Stimulated activated CD8-positive, alpha-beta memory T cell treated with anti-CD3 and anti-CD28 coated beads, Interleukin-7, amount 100 ng/mL, for 1 hour (primary cell): ENCODE measurements at places on chromosomes 4 and X.

DNA sequence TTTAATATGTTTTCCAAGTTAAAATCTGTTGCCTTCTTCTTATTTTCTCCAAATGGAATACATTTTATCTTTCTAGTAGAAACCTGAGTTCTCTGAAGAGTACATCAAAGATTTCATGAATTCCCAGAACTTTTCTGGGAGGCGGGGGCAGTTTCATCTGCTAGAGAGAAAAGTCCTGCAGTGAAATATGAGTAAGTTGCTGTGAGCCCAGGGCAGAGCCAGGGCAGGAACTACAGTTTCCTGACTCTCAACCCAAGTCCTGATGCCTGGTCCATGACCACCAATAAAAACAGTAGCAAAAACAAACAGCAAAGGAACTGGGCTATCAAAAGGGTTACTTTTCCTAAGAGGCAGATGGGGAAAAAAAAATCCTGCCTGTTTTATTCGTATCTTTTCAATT is 239.4 kb upstream of the CTSO start:
- DNase-seq = no peak

- no peak for DNase-seq
These were observed 1.7 kb upstream of the PCDH10 start for GRCh38 chr4:133147286-133147821.

- no peak for DNase-seq
These were observed 223.1 kb upstream of the DMD start for GRCh38 chrX:33434256-33435092.

GRCh38 chr4:186008057-186008456 is 60.9 kb upstream of the TLR3 start:
- no peak for DNase-seq

DNA sequence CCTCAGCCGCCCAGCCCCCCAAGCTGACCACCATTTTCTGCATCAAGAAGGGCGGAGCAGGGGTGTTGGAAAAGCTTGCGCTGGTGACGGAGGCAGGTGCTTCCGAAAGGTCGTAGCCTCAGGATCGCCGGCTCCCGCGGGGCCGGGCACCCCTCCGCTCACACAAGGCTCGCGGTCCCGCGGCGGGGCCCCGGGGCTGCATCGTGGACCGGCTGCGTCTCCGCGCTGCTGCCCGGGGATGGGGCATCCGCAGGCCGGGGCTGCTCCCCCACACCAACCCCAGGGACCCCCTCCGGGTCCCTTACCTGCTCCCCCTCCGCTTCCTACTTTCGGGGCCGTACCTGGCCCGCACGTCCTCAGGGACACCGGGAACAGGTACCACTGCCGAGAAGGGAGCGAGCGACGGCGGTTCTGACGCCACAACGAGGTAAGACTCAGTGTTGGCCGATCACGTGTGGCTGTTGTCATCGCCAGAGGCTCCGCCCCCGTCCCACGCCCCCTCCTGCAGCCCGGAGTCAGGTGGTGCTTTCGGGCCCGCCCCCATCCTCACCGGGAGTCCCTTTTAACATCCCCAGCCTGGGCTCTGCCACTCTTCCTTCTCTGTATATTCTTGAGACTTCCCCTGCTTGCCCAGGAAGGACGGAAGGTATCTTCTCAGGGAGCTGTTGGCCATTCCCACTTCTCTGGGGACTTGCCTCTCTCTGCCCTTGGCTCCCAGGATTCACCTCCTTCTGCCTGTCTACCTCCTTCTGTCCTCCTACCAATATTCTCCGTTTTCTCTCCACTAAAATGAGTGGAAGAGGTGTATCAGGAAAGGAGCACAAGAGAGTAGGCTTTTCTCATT is at the start of gene BEX2:
Gene BEX2, minus strand, starts transcription at position 436 of the 844 bp plus-strand sequence. CDS start 1,014 bp downstream, outside the sequence.
- DNase-seq = peak; percentile 68

DNA sequence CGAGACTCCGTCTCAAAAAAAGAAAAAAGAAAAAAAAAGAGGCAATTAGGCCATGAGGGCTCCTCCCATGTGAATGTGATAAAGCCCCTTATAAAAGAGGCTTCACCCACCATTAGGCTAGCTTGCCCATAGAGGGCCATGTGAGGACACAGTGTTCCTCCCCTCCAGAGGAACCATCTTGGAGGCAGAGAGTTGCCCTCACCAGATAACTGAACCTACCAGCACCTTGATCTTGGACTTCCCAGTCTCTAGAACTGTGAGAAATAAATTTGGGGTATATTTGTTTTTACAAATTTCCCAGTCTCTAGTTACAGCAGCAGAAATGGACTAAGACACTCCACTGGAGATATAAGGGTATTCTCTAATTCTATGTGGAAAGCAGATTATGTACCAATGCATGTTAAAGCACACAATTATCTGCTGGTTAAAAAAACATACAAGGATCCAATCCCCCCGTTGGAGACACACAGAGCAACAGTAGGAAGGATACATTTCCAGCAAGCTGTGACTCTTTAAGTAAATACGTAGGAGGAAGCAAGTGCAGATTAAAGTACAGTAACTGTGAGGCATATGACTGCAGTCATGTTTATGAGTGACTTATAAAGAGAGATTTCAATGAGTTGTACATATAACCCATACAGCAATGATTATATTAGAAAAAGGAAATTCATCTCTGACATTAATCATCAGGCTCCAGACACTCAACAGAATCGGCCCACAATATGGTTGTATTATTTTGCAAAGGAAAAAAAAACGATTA is 21.4 kb downstream of the SH3RF1 start:
- DNase-seq = no peak

DNA sequence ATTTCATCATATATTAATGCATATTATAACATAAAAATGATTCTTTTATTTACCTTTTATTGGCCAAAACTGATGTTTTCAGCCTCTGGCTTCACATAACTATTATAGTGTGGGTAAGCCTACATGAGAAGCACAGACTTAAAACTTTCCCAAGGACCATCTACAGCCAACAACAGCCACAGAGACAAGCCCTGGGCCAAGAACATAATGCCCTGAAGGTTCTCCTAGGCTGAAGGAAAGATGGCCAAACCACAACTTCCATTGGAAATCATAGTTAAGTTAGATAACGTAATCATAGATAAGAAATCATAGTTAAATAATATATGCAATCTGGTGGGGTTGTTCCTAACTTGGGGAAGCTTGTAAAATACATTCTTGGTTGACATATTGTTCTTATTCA is 280.0 kb upstream of the EMCN start:
- DNase-seq = no peak

DNA sequence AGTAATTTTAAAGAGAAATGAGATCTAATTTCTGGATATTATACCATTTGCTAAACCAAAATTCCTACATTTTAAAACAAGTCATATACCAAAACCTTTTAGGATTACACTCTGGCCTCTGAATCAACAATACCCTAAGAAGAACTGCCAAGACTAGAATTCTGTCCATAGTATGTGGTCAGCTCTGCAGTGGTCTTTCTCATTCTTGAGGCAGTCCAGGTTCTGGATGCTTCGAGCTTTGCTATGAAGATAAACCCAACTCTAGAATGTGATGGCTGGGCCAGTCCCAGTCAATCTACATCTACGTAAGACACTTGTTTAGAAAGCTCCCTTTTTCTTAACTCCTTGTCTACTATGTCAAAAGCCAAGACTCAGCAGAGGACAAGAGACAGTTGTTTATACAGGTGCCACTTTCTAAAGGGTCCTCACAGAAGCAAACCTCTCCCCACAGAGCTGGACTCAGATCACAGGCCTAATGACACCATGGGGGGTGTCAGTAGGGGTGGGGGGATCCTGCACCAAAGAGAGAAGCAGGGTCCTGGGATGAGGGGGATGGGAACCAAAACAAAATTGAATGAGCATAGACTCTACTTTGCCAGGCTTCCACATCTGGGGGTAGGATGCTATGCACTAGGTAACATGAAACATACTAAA is 63.2 kb downstream of the SH3RF1 start:
- no peak for DNase-seq

GRCh38 chrX:123749643-123750042 is 16.8 kb upstream of the THOC2 start:
- DNase-seq = no peak

GRCh38 chrX:130171446-130172126 is at the start of gene RAB33A:
RAB33A (plus strand) TSS chrX:130171962; CDS start chrX:130172063, 101 bp downstream.
- DNase-seq = peak; percentile 10

GRCh38 chr4:121789455-121789854 is 11.7 kb upstream of the EXOSC9 start:
- DNase-seq = no peak

GRCh38 chrX:132041015-132041414 is 17.9 kb downstream of the STK26 start:
- no peak for DNase-seq

DNA sequence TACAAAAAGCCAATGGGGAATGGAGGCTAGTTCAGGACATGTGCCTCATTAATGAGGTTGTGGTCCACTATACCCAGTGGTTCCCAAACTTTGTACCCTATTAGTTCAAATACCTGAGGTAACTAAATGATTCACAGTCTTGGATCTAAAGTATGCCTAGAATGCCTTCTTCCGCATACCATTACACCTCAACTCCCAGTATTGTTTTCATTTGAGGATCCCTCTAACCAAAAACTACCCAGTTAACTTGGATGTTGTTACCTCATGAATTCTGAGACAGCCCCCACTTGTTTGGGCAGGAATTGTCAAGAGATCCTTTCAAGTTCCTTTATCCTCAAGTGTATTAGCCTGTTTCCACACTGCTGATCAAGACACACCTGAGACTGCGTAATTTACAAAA is 439.2 kb downstream of the PCDH10 start:
- DNase-seq = no peak

GRCh38 chr4:73761856-73762255 is 21.5 kb downstream of the CXCL8 start:
- no peak for DNase-seq

DNA sequence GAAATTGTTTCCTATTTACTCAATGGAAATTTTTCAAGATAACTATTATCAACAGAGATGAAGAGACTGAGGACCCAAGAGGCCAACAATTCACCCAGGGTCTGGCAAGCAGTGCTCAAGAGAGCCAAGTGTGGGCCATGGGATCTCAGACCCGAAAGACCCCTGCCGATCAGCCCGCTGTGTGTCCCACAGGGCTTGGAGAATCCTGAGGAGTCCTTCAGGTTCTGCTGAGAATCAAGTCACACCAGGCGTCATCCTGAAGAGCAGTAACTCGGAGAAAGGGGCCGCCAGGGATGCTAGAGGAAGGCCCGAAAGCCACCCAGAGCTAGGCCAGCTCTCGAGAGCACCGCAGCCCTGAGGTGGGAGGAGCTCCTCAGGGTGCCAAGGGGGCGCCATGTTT is 48.7 kb downstream of the FGFRL1 start:
- DNase-seq = no peak

DNA sequence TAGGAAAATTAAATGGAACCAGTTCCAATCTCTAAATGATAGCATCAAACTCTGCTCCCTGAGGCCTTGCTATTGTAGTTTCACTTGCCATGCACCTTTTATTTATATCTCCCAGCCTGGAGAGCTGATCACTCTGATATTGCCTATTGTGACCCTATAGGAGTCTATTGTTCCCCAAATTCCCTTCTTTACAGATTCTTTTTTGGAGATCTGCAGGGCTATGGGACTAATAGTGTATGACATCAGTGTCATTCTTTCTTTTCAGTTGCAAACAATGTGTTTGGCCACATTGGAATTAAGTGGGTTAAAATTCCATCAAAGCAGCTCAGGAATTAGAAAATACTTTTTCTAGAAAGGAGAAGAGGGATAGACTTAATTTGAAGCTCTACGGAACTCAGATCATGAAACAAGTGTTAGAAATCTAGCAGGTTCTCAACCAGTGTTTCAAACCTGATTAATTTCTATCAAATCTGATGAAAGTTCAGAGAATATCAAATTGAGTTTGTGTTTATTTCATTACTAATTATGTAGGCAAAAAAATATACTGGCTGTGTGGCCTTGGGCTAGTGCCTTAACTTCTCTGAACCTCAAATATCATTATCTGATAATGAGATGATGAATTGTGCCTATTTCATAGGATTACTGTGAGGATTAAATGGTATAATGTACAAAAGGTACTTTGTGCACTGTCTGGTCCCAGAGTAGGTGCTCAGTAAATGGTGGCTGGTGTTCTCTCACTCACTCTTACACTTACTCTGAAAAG is 71.4 kb downstream of the COL4A6 start:
- no peak for DNase-seq

GRCh38 chr4:26911254-26911653 is 50.6 kb downstream of the STIM2 start:
- no peak for DNase-seq

GRCh38 chrX:69145714-69146113 is 19.5 kb downstream of the PJA1 start:
- no peak for DNase-seq

- DNase-seq = no peak
These were observed 84.1 kb downstream of the TMEM164 start for GRCh38 chrX:110086916-110087484.

- no peak for DNase-seq
These were observed 12.8 kb downstream of the SMIM10L2A start for GRCh38 chrX:135434258-135435138.
